ENCODE measurements at places on chromosomes 1 and 21.

- DNase-seq = peak; percentile 89
These were observed 166.5 kb upstream of the COA6 start for GRCh38 chr1:234206651-234207284.

- no peak for DNase-seq
These were observed 38.8 kb downstream of the DDR2 start for GRCh38 chr1:162670928-162671663.

DNA sequence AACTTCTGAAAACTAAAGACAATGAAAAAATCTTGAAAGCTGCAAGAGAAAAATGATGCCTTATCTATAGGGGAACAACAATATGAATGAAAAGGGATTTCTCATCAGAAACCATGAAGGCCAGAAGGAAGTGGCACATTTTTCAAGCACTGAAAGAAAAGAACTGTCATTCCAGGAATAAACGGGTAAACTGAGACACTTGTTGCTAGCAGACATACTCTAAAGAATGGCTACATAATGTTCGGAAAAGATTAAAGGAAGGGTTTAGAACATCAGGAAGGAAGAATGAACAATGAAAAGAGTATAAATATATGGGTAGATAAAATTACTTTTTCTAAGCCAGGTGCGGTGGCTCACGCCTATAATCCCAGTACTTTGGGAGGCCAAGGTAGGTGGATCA, 14.5 kb downstream of the RBBP5 start:
- DNase-seq = no peak

DNA sequence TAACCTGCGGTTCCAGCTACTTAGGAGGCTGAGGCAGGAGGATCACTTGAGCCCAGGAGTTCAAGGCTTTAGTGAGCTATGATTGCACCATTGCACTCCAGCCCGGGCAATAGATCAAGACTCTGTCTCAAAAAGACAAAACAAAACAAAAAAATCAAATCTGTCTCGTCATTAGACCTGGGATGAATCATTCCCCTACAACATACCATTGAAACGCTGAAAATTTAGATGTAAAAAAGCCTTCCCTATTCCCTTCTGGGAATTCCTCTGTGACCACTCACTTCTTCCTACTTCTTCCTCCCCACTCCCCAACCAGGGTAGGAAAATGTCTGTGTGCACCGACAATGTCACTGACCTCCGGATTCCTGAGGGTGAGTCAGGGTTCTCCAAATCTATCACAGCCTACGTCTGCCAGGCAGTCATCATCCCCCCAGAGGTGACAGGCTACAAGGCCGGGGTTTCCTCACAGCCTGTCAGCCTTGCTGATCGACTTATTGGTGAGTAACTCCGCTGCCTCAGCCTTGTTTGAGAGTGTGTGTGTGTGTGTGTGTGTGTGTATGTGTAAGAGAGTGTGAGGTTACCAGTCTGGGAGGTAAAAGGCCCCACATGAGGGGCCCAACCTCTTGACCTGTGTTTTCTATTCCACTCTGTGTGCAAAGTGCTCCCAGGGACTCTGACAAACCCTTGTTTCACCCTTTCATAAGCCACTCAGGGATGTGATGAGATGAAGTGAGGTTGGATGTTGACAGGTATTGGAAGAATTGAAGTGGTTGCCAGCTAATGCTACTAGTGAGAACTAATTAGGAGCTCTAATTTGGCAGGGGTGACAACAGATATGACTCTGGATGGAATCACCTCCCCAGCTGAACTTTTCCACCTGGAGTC, 16.3 kb upstream of the SARS1 start:
- peak; percentile 99 for DNase-seq

DNA sequence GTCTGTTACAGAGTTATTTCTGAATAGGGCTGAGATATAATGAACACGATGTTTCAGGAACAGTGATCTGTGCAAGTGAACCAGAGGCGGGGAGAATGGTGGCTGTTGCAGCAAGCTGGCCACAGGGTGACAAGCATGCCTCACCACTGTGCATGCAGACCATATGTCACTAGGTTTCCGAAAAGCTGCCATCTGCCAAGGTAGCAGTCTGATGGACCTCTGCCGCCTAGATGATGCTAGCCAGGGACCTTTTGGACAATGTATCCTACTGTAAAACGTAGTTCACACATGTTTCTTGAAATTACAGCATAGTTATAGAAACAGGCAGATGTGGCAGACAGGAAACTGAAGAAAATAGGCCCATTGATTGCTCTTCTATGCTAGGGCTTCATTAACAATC, 204.2 kb upstream of the RRP15 start:
- no peak for DNase-seq

- no peak for DNase-seq
These were observed 65.9 kb downstream of the KCNAB2 start for GRCh38 chr1:6111571-6111970.

- DNase-seq = no peak
These were observed 100.1 kb upstream of the C1orf174 start for GRCh38 chr1:3999941-4000735.

DNA sequence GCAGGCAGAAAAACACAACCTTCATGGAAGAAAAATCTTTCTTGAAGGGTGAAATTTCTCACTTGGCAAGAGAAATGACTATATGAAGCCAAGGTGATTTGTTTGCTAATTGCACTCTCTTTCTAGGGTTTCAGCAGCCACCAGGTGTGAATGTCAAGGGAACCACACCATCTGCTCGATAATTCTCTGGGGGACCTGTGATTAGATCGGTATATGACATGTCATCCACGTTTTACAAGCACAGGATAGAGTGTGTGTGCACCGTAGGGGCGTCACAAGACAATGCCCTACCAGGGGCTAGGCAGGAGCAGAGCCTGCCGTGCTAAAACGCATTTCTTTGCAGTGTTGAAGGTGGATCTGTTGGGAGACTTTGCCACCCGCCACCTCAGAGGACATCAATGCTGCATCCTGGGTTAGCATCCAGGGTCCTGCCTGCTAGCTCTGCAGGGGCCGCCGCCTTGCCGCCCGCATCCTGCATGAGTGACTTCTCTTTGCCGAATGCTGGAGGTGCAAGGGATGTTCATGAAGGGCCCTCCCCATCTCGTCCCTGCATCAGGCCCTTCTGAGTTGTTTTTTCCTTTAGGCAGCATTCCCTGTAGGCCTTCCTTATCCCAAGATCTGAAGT, 37.8 kb upstream of the CCSAP start:
- DNase-seq = no peak

DNA sequence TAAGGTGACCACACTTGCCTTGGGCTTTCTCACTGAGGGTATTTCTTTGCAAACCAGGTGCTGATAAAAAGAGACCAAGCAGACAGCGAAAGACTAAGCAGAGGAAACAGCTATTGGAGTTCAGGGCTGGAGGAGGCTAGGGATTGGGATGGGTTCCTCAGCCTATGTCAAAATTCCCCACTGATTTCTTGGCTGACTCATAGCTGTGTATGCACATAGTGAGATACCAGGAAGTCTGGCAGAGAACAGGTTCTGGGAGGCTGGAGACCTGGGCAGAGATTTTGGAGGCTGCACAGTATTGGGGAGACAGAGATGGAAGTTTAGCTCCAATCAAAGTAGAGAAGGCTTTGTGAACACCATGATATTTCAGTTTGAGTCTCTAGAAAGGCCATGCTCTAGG, 25.3 kb downstream of the YARS1 start:
- DNase-seq = no peak
